ENCODE measurements at places on chromosomes 1 and 21. TPM values are rescaled to one million over a fixed set of nuclear protein-coding genes. Genes with fewer than 3 reads are reported as not detected.

DNA sequence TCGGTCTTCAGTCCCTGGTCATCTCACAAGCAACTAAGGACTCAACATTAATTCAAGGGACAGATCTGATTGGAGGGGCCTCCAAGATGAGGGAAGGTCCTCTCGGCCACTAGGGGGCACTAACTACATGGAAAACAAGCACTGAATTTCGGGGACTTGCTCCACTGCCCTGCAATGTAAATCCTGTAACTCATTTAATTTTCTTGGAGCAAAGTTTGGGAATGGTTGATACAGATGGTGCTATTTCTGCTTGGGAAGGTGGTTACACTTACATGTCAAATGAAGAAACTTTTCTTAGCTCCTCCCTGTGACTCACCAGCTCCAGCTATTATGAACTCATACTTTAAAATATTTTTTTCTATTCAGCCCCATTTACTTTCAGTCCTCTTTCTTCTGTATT, 97.4 kb upstream of the KCNJ15 start:
- H3K4me1 ChIP-seq = no peaks in the 10 kb centered on the region
- H3K36me3 ChIP-seq = no peaks in the 10 kb centered on the region
- H3K27ac ChIP-seq = no peak overlapping the region
- peaks cover 12% of the 10 kb centered on the region for H3K27me3 ChIP-seq
- DNase-seq = peak; percentile 72

GRCh38 chr1:230173187-230173975, 106.3 kb downstream of the GALNT2 start:
- H3K4me3 ChIP-seq = no peak overlapping the region
- peaks cover 51% of the 10 kb centered on the region for H3K4me1 ChIP-seq
- no peak for DNase-seq
- no peaks in the 10 kb centered on the region for H3K27me3 ChIP-seq

- H3K4me1 ChIP-seq = no peaks in the 10 kb centered on the region
- no peak overlapping the region for H3K27ac ChIP-seq
- no peak for DNase-seq
- H3K36me3 ChIP-seq = peaks cover 7% of the 10 kb centered on the region
- H3K27me3 ChIP-seq = no peaks in the 10 kb centered on the region
- no peak overlapping the region for H3K4me3 ChIP-seq
These were observed 80.8 kb downstream of the DISC1 start for GRCh38 chr1:231707407-231707806.

DNA sequence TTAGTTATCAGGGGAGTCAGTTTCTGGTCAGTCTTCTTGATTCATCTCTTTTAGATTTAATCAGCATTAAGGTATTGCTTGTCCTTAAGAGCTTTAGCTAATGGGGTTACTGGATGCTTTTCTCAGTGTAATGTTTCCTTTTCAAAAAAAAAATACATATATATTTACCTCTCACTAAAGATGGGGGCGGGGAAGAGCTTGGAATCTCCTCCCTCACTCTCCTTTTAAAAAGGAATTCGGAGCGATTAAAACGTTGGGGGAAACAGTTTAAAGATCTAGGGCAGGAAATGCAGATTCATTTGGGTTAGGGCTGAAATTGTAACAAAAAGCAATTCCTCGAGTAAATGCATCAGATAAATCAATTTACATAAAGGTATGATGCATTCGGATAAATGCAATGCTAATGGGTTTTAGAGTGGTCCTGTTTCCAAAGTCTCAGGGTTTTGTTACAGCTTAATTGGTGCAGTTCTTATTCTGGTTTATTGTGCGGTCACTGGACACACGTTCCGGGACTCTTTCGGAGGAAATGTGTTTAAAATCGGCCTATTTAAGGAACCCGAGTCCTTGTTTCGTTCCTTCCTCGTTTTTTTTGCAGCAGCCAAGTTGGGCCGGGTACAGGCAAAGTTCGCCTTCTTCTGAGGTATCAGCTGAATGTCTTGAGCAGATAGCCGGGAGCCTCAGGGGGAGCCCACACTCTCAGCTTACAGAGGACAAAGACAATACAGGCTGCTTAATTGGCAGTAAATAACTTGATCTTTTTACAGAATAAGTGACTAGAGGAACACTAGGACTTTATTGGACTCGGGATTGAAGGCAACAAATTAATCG, 1.6 kb downstream of the LMO4 start:
- peaks cover 44% of the 10 kb centered on the region for H3K4me1 ChIP-seq
- H3K4me3 ChIP-seq = peak overlapping the region; percentile 87
- H3K27ac ChIP-seq = peak overlapping the region; percentile 94
- peaks cover 2% of the 10 kb centered on the region for H3K27me3 ChIP-seq
- DNase-seq = peak; percentile 41
- H3K36me3 ChIP-seq = peaks cover 27% of the 10 kb centered on the region

DNA sequence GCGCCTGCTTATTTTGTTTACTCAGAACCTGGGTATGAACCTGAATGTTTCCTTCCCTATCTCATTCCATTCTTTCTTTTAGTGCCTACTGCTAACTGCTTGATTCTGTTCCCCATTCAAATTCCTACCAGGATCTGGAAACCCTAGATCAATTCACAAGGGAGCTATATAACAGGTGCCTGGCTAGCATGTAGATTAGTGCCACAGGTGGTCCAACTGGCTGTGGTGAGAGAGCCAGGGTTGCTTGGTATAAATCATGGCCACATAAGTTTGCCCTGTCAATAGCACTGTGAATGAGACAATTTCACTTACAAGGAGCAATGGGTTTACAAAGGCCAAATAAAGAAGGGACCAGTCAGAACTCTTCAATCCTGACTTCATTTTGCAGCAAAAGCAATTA, 6.6 kb upstream of the PRPF38B start:
- no peak overlapping the region for H3K4me3 ChIP-seq
- no peaks in the 10 kb centered on the region for H3K27me3 ChIP-seq
- no peak for DNase-seq
- H3K4me1 ChIP-seq = peaks cover 7% of the 10 kb centered on the region

GRCh38 chr21:37469441-37469840, 102.9 kb downstream of the DYRK1A start:
- DNase-seq = no peak
- no peak overlapping the region for H3K4me3 ChIP-seq
- H3K4me1 ChIP-seq = peaks cover 65% of the 10 kb centered on the region
- H3K27ac ChIP-seq = no peak overlapping the region

GRCh38 chr1:157431751-157432150, 120.6 kb downstream of the FCRL5 start:
- DNase-seq = no peak
- H3K4me3 ChIP-seq = no peak overlapping the region
- H3K27me3 ChIP-seq = peaks cover 8% of the 10 kb centered on the region
- no peaks in the 10 kb centered on the region for H3K4me1 ChIP-seq
- no peaks in the 10 kb centered on the region for H3K36me3 ChIP-seq

GRCh38 chr1:32773018-32773763, 44.0 kb downstream of the YARS1 start:
- peaks cover 16% of the 10 kb centered on the region for H3K4me1 ChIP-seq
- peak; percentile 86 for DNase-seq
- no peaks in the 10 kb centered on the region for H3K27me3 ChIP-seq
- peaks cover 28% of the 10 kb centered on the region for H3K36me3 ChIP-seq
- peak overlapping the region; percentile 19 for H3K27ac ChIP-seq

The PKLR gene
- total RNA-seq = not detected

The NBPF6 gene
- total RNA-seq = not detected

The LRRC38 gene
- total RNA-seq = not detected

The OLFML3 gene
- total RNA-seq = 0.49 TPM

Data from activated CD8-positive, alpha-beta T cell treated with anti-CD3 and anti-CD28 coated beads for 36 hours (primary cell).